Fibroblast of skin of left biceps (primary cell): ENCODE measurements at places on chromosomes 5 and 9.

DNA sequence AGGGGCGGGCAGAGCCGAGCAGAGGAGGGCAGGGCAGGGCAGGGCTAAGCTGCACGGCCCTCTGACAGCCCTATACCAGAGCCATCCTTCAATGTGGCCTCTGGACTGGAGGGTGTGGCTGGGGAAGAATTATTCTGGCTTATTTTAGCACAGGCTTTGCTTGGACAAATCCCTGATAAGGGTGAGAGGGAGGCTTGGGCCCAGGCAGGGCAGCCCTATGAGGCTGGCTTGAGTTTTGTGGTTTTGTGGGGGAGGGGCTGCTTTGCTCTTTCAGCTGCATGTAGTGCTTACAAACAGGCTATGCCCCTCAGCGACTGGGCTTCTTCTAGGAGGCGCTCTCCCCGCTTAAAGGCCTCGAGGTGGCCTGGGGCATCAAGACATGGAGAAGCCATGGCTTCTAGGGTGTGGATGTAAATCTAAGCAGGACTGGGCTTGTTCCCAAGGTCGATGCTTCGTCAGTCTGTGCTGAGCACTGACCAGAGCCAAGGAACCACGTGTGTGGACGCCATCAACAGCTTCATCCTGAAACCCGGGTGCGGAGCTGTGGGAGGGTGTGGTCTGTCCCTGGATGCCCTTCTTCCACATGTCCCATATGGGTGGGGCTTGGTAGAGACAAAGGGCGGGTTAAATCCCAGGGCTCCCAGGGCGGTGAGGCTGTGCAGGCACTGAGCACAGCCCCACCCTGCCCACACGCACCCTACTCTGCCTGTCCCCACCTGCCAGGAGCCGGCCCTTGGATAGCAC, 45.7 kb upstream of the IPPK start:
- DNase-seq, result no peak

DNA sequence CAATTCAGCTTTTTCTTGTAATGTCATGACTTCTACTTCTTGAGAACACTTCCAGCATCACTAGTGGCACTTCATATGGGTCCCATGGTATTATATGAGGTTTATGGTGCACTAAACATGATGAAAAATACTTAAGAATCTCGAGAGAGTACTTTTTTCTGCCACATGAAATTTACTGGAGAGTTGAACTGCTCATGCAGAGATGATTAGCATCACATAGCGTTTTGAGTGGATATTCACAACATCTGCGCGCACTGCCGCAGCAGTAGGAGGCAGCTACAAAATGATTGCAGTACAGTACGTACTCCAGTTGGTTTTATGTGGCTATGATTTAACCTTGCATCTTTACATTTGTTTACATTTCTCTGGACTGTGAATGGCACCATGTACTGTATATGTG, 14.7 kb downstream of the RAD1 start:
- no peak for DNase-seq

- DNase-seq, result no peak
Observed at GRCh38 chr5:168209244-168209995, 82.0 kb upstream of the WWC1 start.

- DNase-seq, result peak; percentile 89
Observed at GRCh38 chr9:98860871-98861293, 53.4 kb downstream of the GALNT12 start.

DNA sequence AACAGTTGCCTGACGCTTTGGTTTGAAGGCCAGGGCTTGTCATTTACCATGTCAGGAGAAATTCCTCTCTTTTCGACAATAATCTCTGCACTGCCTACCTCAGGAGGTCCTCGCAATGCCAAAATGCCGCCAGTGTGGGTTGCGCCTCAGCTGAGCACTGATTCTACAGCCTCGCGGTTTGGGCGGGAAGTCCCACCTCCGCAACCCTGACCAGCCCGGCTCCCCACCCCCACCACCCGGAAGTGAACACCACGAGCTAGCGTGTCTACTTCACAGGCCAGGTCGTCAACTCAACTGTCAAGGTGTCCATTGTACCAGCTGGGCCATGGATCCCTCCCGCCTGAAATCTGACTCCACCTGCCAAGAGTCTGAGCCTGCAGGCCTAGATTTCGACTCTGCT, at the start of gene TPD52L3:
TSS of gene TPD52L3 (plus strand) at position 273 of the 400 bp plus-strand sequence. CDS start 221 bp downstream, outside the sequence.
- no peak for DNase-seq

DNA sequence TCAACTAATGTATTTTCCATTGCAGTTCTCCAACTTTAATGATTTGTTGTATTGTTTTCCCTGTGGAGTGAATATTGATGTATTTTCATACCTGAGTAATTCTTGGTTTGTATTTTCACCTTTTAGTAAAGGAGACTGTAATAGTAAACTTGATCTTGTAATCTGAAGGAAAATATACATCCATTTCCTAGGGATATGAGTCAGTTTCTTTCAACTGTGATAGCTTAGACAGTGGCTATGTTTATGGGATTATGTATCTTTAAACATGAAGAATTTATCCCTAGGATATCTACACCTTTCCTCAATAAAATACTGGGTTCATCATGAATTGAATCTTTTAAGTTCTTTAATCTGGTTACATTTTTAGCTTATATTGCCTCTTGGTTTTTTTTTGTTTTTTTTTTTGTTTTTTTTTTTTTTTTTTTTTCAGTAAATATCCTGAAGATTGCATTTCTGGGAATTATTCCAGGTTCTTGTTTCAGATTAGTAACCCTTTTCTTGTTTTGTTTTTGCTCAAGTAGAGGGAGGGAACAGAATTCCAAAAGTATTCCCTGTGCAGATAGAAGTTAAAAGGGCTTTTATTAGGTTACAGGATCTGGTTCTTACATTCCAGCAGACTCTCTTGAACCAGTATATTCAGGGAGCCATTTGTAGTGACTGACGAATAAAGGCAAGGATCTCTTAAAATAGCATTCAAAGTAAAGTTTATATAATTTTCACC, 7.1 kb downstream of the WDR36 start:
- DNase-seq, result no peak

- DNase-seq, result no peak
Observed at GRCh38 chr9:92737216-92737606, 27.4 kb downstream of the BICD2 start.
